ENCODE measurements at places on chromosomes 11 and 22.
A peak's percentile ranks its signal among the peaks of the same experiment; 100 is the strongest.

- no peak for DNase-seq
Observed at GRCh38 chr11:61745781-61746441, 6.5 kb upstream of the MYRF start.

DNA sequence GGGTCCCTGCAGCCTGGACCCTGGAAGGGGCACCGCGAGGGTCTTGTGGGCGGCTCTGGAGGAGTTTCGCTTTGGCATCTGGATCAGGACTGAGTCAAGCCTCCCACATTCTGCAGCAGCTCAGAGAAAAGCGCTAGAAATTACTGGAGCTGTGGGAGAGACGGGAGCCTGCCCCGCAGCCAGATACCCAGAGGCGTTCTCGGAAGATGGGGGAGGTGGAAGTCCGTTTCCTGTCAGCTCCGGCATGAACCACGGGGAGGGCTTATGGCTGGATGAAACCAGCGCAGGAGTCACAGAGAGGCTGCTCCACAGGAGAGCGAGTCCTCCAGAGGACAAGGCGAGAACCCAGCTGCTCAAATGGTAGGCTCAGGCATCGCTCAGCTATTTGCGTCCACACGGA lies 379.3 kb downstream of the OPCML start:
- DNase-seq: no peak

GRCh38 chr11:59756558-59756840 lies 1.3 kb downstream of the STX3 start:
- DNase-seq: no peak

DNA sequence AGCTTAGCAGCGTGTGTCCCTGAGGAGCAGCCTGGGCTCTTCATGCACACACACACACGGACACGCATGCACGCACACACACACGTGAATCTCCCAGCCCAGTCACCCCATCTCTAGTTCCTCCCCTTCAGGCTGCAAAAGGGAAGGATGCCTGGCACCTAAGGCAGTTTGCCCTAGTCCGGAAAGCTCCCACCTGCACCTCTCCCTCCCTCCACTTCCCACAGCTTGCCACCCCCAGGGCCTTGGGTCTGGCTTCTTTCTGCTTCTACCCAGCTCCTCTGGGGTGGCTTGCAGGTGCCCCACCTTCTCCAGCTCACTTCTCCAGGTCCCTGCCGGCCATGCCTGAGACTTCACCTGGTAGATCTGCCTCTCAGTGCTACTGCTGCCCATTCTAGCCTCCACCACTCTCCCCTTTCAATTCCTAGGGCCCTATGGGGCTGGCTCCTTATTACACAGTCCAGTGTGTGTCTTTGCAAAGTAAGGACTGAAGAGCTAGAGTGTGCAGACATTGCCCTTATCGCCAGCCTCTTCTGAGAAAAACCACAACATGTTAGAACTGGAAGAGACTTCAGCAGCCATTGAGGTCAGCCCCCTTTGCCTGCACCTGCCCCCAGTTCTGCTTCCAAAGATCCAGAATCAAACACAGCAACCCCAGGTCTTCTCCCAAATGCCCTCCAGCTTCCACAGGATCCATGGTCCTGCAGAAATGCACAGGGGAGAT lies 33.5 kb upstream of the CHST1 start:
- DNase-seq: no peak

- no peak for DNase-seq
Observed at GRCh38 chr11:83678831-83679584, 392.8 kb upstream of the CCDC90B start.

GRCh38 chr11:12199231-12199948 lies 89.0 kb downstream of the MICAL2 start:
- DNase-seq: no peak

DNA sequence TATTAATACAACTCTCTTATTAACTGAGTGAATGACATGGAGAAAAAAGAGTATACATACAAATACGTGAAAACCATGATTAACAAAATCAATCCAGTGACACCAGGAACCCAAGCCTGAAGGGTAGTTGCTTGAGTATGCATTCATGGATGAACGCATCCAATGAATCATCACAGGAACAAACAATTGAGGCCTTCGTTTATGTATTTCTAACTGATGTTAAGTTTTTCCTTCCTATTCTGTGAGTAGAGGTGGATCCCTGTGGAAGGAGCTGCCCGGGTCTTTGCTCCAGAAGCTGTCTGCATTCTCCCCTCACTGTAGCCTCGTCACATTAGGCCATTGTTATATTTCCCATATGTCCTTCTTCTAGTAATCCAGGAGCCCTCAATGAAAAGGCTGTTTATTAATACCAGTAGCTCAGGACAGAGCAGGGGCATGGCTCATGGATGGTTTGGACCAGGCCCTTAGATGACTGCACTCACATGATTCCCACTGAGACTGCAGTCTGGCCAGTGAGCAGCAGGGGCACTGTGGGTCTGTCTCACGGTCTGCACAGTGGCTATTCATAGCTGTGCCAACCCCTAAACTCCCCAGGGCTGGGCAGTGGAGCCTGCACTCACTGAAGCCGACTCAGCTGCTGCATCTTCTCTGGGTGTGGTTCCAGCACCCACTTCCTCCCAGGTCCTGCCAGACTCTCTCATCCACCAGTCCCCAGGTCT lies 128.1 kb upstream of the TOP3B start:
- peak; percentile 22 for DNase-seq

GRCh38 chr11:41274831-41275230 lies 184.6 kb downstream of the LRRC4C start:
- DNase-seq: no peak

GRCh38 chr22:46937185-46937584 lies 174.7 kb downstream of the TBC1D22A start:
- no peak for DNase-seq

DNA sequence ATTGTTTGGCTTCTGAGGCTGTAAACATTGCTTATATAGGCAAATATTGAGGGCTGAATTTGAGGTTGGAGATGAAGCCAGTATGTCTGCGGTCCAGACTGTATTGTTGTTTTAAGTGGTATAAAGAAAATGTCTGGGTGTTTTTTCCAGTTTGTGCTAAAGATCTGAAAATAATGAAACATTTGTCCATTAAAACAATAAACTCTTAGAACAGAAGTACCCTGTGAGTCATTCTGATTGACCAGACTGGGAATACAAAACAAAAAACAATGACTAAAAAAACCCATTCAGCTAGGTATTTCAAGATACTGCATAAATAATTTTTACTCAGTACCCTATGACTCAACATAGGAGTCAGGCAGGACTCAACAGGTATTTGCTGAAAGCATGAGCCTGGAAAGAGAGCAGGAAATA lies 20.4 kb downstream of the ALKBH8 start:
- DNase-seq: peak; percentile 68

- DNase-seq: peak; percentile 66
Observed at GRCh38 chr11:48013269-48013901, 33.0 kb downstream of the PTPRJ start.

DNA sequence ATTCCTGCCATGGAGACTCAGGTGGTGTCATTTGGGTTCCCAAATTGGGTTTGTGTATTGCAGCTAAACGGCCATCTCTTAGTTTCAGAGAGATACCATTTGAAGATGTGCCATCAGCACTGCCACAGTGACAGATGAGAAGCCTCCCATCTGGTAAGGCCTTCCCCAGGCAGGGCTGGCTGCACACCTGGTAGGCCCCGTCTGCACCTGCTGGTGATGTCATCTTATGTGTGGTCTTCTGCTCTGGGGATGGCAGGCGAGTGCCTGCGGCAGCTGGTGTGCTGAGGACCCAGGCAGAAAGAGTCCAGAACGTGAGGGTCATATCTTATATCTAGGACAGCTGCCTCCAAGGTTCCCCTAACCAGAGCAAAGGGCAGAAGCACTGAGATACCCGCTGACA lies 100.6 kb downstream of the CSNK2A3 start:
- no peak for DNase-seq

DNA sequence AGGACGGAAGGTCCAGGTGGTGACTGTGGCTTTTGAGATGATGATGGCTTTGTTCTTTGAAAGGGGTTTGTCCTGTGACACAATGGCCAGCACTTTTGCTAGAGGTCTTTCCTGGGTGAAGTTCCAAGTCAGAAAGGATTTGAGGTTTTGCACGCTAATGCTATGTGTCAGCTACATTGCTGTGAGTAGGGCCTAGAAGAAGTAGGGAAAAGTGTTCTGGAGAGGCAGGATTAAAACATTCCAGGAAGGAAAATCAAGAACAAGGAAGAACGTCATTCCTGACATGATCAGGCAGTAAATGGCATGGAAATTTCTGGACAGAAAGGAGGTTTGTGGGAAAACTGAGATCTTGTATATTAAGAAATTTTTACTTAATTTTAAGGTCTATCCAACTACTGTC lies 290.7 kb downstream of the NTM start:
- DNase-seq: no peak

DNA sequence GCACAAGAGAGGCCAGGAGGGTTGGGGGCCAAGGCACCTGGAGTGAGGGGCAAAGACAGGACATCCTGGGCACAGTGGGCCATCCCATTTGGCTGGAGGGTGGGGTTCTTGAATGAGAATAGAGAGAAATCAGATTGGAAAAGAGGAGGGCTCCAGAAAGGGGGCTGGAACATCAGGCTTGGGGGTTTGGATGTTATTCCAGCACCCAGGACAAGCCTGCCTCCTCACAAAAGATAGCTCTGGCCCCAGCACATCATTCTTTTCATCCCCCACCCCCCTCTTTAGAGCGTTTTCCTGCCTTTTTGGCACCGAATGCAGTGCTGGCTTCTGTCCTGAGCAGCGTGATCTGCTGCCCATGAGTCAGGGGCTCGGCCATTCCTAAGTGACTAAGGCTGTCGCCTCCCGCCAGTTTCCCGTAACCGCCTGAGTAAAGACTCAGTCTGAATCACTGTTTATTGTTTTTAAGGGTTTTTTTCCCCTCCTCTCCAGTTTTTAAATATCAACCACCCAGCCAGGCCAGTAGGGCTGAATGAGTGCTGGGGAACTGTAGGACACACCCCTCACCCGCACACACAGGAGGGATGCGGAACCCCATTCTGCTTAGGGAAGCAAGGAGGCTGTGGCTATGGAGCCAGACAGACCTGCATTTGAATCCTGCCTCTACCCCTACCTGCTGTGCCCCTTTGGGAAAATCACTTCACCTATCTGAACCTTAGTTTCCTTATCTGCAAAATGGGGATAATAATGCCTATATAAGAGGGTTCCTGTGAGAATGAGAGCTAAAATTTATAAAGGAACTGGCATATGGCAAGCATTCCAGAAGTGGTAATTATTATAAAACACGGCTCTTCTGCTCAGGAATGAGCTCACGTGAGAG lies 32.4 kb upstream of the NAV2 start:
- DNase-seq: peak; percentile 94

All from SJSA1 (cell line).